ENCODE measurements at places on chromosomes 7 and 10.

DNA sequence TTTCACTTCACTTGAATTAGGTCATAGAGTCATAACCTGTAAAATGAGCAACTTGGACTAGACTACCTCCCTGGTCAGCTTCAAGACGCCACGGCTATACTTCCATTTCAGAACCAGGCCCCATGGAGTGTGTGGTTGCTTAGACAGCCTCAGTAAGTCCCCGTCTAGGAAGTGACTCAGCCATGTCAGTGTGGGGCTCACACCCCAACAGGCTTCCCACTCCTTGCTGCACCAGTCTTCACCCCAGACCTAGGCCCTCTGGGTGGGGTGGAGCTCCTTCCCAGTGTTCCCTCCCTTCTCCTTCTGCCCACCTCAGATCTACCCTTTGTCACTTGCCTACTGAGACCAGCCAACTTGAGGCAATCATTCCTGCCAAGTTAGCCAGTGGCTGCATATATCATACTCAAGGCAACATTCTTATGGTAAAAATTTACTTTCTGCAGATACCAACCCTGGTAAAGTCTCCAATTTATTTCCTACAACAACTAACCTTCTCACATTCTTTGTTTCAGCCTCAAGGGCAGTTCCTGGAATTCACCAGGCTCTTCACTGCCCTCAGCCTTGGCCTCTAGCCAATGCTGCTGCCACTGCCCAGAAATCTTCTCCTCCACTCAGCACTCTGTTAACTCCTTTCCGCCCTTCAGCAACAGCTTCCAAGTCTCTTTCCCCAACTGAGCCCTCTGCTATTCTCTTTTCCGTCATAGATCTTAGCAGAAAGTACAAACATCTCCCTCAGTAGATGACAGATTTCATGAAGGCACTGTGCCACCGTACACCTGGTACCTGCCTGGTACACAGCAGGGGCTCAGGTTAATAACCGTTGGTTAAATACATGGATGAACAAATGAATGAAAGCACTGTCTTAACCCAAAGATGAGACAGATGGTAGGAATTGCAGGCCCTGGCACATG is 31.3 kb upstream of the ZNRF2 start:
- H3K4me1 ChIP-seq, result peaks cover 18% of the 10 kb centered on the region
- peak; percentile 26 for DNase-seq
- H3K36me3 ChIP-seq, result no peaks in the 10 kb centered on the region

DNA sequence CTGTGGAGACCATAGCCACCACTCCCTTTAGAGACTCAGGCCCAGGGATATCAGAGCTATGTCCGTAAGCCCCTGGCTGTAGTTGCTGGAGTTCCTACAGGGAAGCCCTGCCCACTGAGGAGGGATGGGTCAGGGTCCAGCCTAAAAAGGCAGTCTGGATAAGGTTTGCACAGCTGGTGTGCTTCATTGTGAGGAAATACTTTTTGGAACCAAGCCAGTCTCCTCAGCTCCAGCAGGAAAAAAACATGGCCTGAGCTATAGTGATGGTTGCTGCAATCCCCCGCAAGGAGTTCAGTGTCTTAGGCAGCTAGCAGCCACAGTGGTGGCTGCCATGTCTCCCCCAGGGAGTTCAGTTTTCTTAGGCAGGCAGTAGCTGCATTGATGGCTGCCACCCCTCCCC is 52.6 kb upstream of the CYP2C8 start:
- H3K4me3 ChIP-seq, result no peak overlapping the region
- no peaks in the 10 kb centered on the region for H3K4me1 ChIP-seq
- H3K27ac ChIP-seq, result no peak overlapping the region
- H3K27me3 ChIP-seq, result no peaks in the 10 kb centered on the region

DNA sequence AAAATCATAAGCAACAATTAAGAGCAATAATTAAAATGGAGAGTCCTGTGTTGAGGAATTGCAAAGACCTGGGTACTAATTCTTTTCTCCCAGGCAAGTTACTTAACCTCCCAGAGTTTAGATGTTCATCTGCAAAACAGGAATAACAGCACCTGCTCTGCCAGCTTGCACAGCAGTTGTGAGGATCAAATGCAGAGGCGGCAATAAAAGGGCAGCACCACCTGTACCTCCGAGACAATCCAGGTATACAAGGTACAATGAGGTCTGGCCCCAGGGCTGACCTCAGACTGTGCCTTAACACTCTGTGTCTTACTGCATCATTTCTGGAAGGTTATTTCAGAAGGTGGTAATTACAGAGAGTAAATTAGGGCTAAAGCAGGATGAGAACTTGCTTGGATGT is 14.5 kb upstream of the FAM204A start:
- DNase-seq, result no peak
- no peak overlapping the region for H3K4me3 ChIP-seq
- no peaks in the 10 kb centered on the region for H3K36me3 ChIP-seq
- H3K4me1 ChIP-seq, result no peaks in the 10 kb centered on the region
- no peak overlapping the region for H3K27ac ChIP-seq

- H3K36me3 ChIP-seq, result no peaks in the 10 kb centered on the region
- H3K27ac ChIP-seq, result peak overlapping the region; percentile 35
- DNase-seq, result no peak
Observed at GRCh38 chr7:2687338-2687869, 598 bp upstream of the AMZ1 start.

DNA sequence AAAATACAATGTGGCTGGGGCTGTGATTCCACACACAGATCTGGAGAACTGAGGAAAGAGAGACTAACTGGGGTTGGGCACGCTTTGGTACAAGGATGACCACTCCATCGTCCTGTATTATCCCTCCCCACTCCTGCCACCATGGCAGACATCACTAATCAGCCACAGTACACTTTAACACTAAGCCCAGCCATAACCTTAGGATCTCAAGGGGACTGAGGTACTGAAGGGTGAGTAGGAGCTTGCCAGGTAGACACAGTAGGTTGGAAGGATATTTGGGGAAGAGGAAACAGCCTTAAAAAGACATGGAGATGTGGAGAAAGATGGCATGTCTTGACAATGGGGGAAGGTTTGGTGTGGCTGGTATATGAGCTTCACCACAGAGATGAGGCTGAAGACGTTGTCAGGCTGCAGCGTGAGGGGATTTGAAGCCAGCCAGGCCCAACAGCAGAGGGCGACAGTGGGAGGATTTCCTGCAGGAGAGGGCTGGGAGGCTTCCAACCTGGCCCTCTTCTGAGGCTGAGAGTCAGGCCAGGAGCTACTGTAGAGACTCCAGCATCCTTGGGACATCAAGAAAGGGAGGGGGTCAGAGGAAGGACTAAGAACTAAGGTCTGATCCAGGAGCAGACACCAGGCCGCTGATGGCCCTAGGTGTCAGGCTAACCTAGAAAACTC is 58.6 kb upstream of the COL13A1 start:
- no peaks in the 10 kb centered on the region for H3K36me3 ChIP-seq
- no peak overlapping the region for H3K27ac ChIP-seq
- DNase-seq, result no peak
- no peaks in the 10 kb centered on the region for H3K27me3 ChIP-seq

- no peaks in the 10 kb centered on the region for H3K27me3 ChIP-seq
- no peak for DNase-seq
- no peaks in the 10 kb centered on the region for H3K36me3 ChIP-seq
- H3K4me3 ChIP-seq, result no peak overlapping the region
Observed at GRCh38 chr10:75358132-75358531, 43.4 kb downstream of the ZNF503 start.

DNA sequence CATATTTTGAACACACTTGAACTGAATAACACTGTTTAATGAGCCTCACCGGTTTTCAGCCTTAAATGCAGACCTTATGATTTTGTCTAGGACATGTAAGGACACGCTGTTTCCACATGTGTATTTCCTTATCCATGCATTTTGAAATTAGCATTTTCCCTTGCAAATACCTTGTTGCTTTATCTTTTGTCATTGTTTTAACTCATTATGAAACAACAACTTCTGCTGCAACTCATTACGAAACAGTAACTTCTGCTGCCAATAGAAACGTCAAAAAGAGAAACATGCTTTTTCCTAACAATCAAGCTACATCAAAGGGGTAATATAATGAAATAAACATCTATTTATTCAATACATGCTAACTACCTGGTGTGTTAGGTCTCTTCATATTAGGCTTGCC is 322.0 kb downstream of the AGMO start:
- H3K4me1 ChIP-seq, result no peaks in the 10 kb centered on the region
- no peaks in the 10 kb centered on the region for H3K27me3 ChIP-seq
- H3K27ac ChIP-seq, result no peak overlapping the region
- DNase-seq, result no peak

GRCh38 chr10:104240078-104240477 is 7.9 kb upstream of the CFAP43 start:
- H3K27me3 ChIP-seq, result peaks cover 2% of the 10 kb centered on the region
- DNase-seq, result no peak
- H3K36me3 ChIP-seq, result no peaks in the 10 kb centered on the region
- H3K27ac ChIP-seq, result no peak overlapping the region
- no peak overlapping the region for H3K4me3 ChIP-seq

DNA sequence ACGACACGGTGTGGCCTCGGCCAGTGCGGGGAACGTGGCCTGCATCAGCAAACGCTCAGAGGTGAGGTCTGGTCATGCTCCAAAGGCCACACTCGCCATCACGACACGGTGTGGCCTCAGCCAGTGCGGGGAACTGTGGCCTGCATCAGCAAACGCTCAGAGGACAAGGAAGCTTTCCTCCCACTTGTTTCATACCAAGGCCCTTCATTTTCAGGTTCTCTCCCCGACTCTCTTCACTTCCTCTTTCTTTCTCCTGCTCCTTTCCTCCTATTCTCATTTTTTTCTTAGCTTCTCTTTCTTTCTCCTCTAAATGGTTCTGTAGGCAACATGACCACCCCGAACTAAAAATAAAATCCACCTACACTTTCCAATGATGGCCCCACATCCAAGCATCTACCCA is 384.4 kb upstream of the SHH start:
- no peaks in the 10 kb centered on the region for H3K27me3 ChIP-seq
- no peak overlapping the region for H3K27ac ChIP-seq
- H3K4me3 ChIP-seq, result no peak overlapping the region
- no peaks in the 10 kb centered on the region for H3K36me3 ChIP-seq
- no peak for DNase-seq
- no peaks in the 10 kb centered on the region for H3K4me1 ChIP-seq

GRCh38 chr10:4623200-4623599 is 202.8 kb upstream of the AKR1E2 start:
- H3K27me3 ChIP-seq, result no peaks in the 10 kb centered on the region
- H3K36me3 ChIP-seq, result no peaks in the 10 kb centered on the region
- no peaks in the 10 kb centered on the region for H3K4me1 ChIP-seq
- H3K27ac ChIP-seq, result no peak overlapping the region

GRCh38 chr7:77216181-77216845 is 16.7 kb upstream of the FGL2 start:
- no peak overlapping the region for H3K4me3 ChIP-seq
- H3K27ac ChIP-seq, result no peak overlapping the region
- H3K4me1 ChIP-seq, result no peaks in the 10 kb centered on the region
- no peaks in the 10 kb centered on the region for H3K27me3 ChIP-seq
- peaks cover 3% of the 10 kb centered on the region for H3K36me3 ChIP-seq
- DNase-seq, result no peak

GRCh38 chr10:86443936-86444335 is 77.3 kb upstream of the GRID1 start:
- no peaks in the 10 kb centered on the region for H3K36me3 ChIP-seq
- H3K4me3 ChIP-seq, result no peak overlapping the region
- H3K27ac ChIP-seq, result no peak overlapping the region
- H3K4me1 ChIP-seq, result no peaks in the 10 kb centered on the region

- H3K36me3 ChIP-seq, result no peaks in the 10 kb centered on the region
- H3K27me3 ChIP-seq, result no peaks in the 10 kb centered on the region
- H3K4me1 ChIP-seq, result peaks cover 3% of the 10 kb centered on the region
Observed at GRCh38 chr10:97714401-97715258, 1.1 kb downstream of the MARVELD1 start.

DNA sequence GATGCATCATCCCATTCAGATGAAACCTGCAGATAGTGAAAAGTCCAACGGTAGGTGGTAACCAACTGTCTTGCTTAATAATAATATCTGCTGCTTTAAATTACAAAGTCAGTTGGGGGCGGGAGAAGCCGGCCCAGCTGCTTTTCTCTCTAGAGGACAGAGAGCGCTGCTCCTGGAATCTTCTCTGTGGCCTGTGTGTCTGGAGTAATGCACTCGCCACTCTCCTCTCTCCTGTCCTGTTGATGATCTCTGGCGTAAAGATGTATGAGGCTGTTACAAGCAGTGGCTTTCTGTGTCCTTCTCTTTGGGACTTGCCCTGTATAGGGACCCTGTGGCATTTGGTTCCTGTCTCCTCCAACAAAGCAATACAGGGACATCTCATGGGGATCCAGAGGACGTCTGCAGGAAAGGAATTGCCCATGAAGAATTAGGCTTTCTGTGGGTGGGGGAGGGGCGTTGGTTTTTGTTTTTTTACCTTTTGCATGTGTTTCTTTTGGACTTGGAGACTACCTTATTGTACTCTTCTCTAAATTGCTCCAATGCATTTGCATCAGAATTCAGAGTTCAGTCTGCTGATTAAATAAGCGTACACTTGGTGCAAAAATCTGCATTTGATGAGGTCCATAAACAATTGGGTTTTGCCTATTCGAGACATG is 231.6 kb downstream of the CELF2 start:
- H3K4me3 ChIP-seq, result no peak overlapping the region
- no peaks in the 10 kb centered on the region for H3K4me1 ChIP-seq
- H3K36me3 ChIP-seq, result peaks cover 69% of the 10 kb centered on the region

DNA sequence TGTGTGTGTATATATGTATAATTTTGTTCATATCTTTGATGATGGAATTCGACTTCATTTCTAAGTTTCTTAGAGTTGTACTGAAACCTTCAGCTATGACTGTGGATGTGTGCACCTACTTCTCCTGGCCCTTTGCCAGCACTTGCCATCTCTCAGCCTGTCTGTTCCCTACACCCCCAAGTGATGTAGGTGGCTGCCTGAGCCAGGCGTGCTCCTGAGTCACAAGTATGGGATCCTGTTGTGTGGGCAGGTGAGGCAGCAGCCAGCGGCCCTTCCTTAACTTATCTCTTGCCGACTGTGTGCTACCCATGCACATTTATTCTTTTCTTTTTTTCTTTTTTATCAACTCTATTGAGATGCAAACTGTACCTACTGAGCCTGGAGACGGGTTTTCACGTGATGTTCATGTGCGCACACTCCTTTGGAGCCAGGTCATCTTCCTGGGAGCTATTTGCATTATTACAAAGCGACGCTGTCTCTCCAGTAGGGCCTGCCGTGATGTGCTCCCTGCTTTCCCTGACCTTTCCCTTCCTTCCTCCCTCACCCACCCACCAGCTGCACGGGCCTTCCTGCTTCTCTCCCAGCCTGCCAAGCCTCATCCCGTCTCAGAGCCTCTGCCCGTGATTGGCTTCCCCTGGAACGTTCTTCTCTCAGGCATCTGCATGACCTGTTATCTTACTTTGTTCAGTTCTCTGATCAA is 31.3 kb upstream of the GALNT11 start:
- H3K27ac ChIP-seq, result no peak overlapping the region
- H3K27me3 ChIP-seq, result no peaks in the 10 kb centered on the region
- H3K4me3 ChIP-seq, result no peak overlapping the region
- H3K4me1 ChIP-seq, result no peaks in the 10 kb centered on the region
- no peaks in the 10 kb centered on the region for H3K36me3 ChIP-seq

- DNase-seq, result no peak
- H3K27ac ChIP-seq, result no peak overlapping the region
- no peak overlapping the region for H3K4me3 ChIP-seq
- H3K27me3 ChIP-seq, result no peaks in the 10 kb centered on the region
- H3K36me3 ChIP-seq, result peaks cover 54% of the 10 kb centered on the region
- H3K4me1 ChIP-seq, result no peaks in the 10 kb centered on the region
Observed at GRCh38 chr7:151144387-151144786, 23.1 kb downstream of the GBX1 start.

- H3K4me3 ChIP-seq, result peak overlapping the region; percentile 100
- DNase-seq, result peak; percentile 65
- H3K27me3 ChIP-seq, result no peaks in the 10 kb centered on the region
- peak overlapping the region; percentile 99 for H3K27ac ChIP-seq
- H3K4me1 ChIP-seq, result peaks cover 25% of the 10 kb centered on the region
Observed at GRCh38 chr7:5425507-5426225, 2.0 kb upstream of the TNRC18 start.

- no peaks in the 10 kb centered on the region for H3K27me3 ChIP-seq
- no peak overlapping the region for H3K4me3 ChIP-seq
- no peak for DNase-seq
- peaks cover 22% of the 10 kb centered on the region for H3K4me1 ChIP-seq
- H3K27ac ChIP-seq, result no peak overlapping the region
Observed at GRCh38 chr7:23001610-23002009, 12.3 kb downstream of the HYCC1 start.

Data from tibial nerve (tissue), 4 donors.